Naive thymus-derived CD4-positive, alpha-beta T cell (primary cell): ENCODE measurements at places on chromosomes 7 and 10. TPM values are rescaled to one million over a fixed set of nuclear protein-coding genes. Genes with fewer than 3 reads are reported as not detected.

Gene TCERG1L
- 0.39 TPM for total RNA-seq

Gene CNNM1
- 0.89 TPM for total RNA-seq

Gene HK1
- 66.3 TPM for total RNA-seq

Gene FLNC
- total RNA-seq = not detected

DNA sequence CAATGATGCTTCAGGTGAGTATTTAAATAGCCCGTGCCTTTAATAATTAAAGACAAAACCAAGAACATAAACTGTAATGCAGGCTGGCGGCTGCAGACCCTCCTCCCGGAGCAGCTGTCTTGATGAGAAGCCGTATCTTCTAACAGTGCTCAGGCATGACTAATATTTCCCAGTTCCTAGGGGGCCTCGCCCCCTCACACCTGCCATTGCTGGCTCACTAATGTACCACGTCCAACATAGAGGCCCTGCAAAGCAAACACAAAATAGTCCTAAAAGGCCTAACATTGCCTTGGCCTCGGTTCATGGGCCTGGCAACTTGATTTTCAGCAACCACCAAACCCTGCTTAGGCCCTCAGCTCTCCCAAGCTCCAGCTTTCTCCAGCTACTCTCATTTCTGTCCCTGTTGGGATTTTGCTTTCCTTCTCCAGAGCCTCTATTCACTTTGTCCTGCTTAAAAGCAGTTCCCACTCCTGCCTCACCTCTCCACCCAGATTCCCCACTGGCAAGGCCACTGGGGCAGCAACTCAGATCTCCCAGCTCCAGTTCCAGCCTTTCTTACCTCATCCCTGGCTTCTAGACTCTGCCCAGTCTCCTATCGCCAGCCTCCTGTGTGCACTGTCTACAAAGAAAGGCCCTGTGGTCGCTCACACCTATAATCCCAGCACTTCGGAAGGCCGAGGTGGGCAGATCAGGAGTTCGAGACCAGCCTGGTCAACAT, 16.2 kb downstream of the SORBS1 start:
- H3K4me3 ChIP-seq = no peak overlapping the region
- H3K4me1 ChIP-seq = no peaks in the 10 kb centered on the region
- H3K36me3 ChIP-seq = no peaks in the 10 kb centered on the region
- no peak overlapping the region for H3K27ac ChIP-seq

DNA sequence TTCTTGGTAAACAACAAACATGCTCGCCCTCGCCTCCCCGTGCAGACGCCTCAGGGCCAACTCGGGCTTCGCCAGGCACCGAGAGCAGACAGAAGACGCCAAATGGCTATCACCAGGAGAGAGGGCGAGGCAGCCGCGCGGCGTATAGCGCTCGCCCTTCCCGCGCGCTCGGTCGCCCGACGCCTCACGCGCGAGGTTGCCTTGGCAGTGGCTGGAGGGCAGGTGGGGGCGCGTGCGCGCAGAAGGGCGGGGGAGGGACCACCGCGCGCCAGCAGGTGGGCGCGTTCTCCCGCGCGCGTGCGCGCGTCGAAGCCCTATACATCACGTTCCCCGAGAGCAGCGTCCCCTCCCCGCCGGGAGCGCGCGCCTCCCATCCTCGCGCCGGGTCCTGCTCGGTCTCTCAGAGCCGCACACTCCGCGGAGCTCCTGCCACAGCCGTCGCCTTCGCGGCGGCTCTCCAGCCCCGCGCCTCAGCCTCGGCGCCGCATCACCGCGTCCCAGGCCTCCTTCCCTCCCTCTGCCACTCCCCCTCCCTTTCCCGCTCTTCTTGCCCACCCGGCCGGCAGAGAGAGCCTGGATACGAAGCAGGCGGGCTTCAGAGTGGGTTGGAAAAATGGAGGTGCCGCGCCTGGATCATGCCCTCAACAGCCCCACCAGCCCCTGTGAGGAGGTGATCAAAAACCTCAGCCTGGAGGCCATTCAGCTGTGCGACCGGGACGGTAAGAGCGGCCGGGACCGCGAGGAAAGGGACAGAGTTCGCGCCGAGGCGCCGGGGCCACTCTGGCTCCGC, at the start of gene PHYHIPL:
PHYHIPL (plus strand) TSS at position 403 of the 790 bp plus-strand sequence; CDS start at position 614, 211 bp downstream.
- no peaks in the 10 kb centered on the region for H3K27me3 ChIP-seq
- no peaks in the 10 kb centered on the region for H3K36me3 ChIP-seq
- H3K4me3 ChIP-seq = no peak within 1 kb of the TSS
- DNase-seq = no peak
- no peak within 1 kb of the TSS for H3K27ac ChIP-seq

- H3K27ac ChIP-seq = no peak overlapping the region
- no peaks in the 10 kb centered on the region for H3K36me3 ChIP-seq
- no peaks in the 10 kb centered on the region for H3K27me3 ChIP-seq
- H3K4me3 ChIP-seq = no peak overlapping the region
- no peaks in the 10 kb centered on the region for H3K4me1 ChIP-seq
These were observed 8.0 kb upstream of the HSPB1 start for GRCh38 chr7:76294344-76295024.

- H3K27ac ChIP-seq = no peak overlapping the region
- DNase-seq = no peak
- no peak overlapping the region for H3K4me3 ChIP-seq
- H3K27me3 ChIP-seq = no peaks in the 10 kb centered on the region
- no peaks in the 10 kb centered on the region for H3K36me3 ChIP-seq
These were observed 464.2 kb downstream of the PLXNA4 start for GRCh38 chr7:132112106-132112505.

DNA sequence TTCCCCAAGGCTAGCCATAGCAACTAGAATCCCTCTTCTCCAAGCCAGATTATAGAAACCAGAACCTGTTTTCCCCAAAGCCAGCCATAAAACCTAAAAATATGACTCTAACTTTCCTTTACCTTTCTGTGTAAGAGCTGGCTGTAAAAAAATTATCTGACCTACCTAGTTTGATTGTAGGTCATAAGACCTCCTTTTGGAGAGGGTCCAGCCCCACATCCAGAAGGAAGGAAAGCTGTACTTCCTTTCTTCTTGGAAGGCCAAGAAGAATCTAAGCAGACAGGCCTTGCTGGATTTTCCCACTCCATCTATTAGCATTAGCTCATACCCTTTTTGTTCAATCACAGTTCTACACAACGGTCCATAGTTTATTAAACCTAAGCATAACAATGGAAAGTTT, 1006.3 kb downstream of the SORCS3 start:
- H3K4me3 ChIP-seq = no peak overlapping the region
- no peaks in the 10 kb centered on the region for H3K4me1 ChIP-seq
- no peak for DNase-seq

- no peak overlapping the region for H3K4me3 ChIP-seq
- no peaks in the 10 kb centered on the region for H3K36me3 ChIP-seq
- H3K27ac ChIP-seq = no peak overlapping the region
- DNase-seq = no peak
These were observed 7.2 kb downstream of the NET1 start for GRCh38 chr10:5419466-5420094.

DNA sequence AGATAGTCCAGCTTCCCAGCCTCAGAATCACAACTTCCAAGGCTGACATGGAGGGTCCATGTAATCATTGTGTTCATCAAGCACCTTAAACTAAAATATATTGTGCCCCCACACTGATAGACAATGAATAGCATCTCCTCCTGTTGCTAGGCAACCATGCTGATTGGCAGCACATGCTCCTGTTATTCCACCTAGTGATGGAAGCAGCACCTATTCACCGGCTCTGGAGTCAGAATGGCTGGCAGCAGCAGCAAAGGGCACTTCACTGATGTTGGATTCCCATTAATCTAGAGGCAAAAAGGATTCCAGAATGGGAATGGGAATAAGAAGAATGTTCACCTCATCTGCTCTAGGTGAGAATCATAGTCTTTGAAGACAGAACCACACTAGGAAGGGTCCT, 55.0 kb downstream of the RELN start:
- H3K36me3 ChIP-seq = no peaks in the 10 kb centered on the region
- DNase-seq = no peak
- no peak overlapping the region for H3K4me3 ChIP-seq
- no peaks in the 10 kb centered on the region for H3K4me1 ChIP-seq
- H3K27me3 ChIP-seq = no peaks in the 10 kb centered on the region

DNA sequence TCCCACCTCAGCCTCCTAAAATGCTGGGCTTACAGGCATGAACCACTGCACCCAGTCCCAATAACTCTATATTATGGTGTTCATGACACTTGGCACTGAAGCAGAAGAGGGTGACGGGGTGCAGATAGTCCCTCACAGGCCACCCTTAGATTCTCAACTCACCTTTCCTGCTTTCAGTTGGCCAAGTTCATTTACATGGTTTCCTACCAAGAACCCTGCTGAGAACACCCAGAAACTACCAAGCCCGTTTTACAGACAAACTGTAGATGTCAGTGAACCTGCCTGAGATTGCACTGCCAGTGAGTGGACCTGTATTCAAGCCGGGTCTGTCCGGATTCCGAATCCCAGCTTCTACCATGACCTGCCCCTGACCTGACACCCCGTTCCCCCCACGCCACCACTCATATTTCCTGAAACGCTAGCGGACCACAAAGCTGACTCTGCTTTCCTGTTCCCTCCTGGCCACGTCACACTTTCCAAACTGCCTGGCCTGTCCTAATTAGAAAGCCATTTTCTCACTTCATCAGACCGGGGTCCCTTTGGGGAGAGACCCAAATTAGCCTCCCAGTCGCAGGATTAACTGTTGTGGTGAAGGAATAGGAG, 17.3 kb downstream of the GRID2IP start:
- no peak overlapping the region for H3K4me3 ChIP-seq
- no peaks in the 10 kb centered on the region for H3K27me3 ChIP-seq
- H3K4me1 ChIP-seq = no peaks in the 10 kb centered on the region
- no peak for DNase-seq
